ENCODE measurements at places on chromosomes 6 and 20.
A peak's percentile ranks its signal among the peaks of the same experiment; 100 is the strongest.

- no peak for DNase-seq
These were observed 111.2 kb upstream of the CNKSR3 start for GRCh38 chr6:154621686-154622085.

DNA sequence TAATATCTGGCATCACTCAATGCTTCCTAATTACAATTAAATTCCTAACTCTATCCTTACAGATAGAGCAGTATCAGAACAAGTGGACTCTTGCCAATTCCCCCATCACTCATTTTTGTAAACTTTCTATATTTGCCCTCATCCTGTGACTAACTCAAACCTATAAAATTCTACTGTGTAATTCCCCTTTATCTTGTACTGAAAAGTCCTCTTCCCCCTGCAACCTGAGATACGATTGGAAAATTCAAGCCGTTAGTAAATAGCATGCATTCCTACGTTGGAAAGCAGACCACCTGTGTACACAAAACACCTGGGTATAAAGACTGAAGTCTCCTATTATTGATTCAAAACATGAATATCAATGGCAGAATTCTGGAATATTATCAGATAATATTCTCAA is 70.4 kb upstream of the KCNQ5 start:
- DNase-seq: no peak

DNA sequence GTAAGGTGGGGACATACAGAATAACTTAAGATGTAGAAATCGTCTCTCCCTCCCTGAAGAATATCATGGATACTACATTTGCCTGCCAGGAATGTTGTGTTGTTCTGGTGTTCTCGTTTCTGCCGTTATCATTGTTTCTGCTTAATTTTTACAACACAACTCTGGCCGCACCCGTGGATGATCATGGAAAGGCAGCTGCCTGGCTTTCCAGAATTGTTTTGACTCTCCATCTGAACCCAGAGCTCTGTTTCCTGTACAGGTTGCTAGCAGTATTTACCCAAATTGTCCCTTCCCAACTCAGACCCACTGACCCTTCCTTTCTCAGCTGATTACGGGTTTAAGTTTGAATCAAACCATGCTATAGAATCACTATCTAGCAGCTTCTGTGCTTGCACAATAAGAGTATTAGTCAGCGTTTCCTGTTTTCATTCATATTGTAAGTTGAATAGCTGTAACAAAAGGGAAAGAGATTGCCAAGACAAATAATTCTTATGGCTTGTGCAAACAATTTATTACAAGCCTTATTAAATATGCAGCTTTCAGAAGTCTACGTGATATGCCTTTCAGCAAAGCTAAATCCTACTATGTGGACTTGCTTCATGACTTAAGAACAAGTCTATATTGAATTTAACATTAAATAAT is 139.0 kb downstream of the MTHFD1L start:
- peak; percentile 87 for DNase-seq

DNA sequence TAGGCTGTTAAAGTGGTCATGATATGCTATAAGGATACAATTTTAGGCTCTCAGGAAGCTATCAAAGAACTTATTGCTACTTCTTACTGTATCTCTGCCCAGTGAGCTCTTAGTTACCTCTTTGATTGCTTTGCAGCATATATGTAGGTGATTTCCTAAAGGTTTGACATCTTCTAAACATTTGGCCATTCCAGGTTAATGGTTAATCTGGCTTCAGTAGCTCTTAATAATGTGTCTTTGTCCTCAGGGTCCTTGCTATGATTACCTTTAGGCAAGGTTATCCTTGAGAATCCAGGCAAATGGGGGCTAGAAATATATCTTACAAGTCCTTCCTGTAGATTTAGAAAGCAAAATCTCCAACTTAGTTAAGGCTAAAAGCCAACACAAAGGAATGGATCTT is 575.4 kb downstream of the TFAP2B start:
- DNase-seq: no peak

GRCh38 chr6:25942561-25943147 is 12.2 kb upstream of the SLC17A2 start:
- DNase-seq: peak; percentile 42

- no peak for DNase-seq
These were observed 49.3 kb downstream of the RIN2 start for GRCh38 chr20:19807191-19807945.

DNA sequence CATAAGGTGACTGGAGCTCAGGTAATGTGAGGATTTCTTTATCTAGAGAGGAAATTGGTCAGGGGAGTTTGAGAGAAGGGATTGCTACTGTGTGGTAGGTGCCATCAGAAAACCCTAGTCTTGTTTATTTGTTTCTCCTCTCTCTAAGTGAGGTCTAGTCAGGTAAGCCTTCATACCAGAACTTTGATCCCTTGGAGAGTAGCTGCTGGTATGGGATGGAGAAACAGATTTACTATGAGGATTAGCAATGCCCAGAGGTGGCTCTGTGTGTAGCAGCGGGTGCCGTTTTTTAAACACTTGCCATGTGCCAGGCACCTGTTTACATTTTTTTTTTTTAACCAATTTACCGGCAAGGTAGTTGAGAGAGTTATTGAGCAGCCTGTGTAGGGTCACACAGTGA is 19.5 kb downstream of the CMTR1 start:
- no peak for DNase-seq

Data from Panc1 (cell line).